Hematopoietic multipotent progenitor cell treated with erythropoietin and hydrocortisone succinate and interleukin-3 and kit ligand, for 15 days (in vitro differentiated cells): ENCODE measurements at places on chromosomes 5 and 9.

DNA sequence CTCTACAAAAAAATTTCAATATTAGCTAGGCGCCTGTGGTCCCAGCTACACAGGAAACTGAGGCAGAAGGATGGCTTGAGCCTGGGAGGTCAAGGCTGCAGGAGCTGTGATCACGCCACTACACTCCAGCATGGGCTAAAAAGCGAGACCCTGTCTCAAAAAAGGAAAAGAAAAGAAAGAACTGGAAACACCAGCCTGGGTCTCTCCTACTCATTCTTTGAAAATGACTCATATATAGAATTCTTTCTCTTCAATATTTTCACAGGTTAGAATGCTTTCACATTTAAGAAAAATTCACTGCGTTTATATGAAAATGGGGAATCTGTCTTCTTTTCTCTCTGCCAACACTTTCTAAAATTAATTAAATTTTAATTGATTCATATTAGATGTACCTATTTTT is 115.6 kb downstream of the TRPM6 start:
- no peak for DNase-seq

GRCh38 chr9:113566016-113566711 is 102.6 kb downstream of the RGS3 start:
- no peak for DNase-seq

GRCh38 chr5:169696621-169697510 is 59.8 kb downstream of the DOCK2 start:
- no peak for DNase-seq

- no peak for DNase-seq
Observed at GRCh38 chr9:116383133-116383532, 229.5 kb downstream of the PAPPA start.

DNA sequence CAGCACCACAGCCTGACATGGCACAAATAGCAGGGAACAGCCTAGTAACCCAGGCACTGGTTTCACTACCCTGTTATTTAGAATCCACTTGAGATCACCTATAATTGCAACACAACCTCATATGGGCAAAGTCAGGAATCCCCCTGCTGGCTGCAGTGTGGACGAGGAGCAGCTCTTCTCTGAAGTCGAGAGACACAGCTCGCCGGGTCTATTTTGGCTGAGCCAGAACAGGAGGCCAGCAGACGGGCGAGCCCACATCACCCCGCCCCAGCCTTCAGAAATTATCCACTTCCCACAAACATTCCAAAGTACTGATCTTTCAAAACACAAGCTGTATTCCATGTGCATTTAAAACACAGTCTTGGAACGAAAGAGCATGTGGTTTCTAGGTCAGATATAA is 179.0 kb downstream of the ROR2 start:
- no peak for DNase-seq

GRCh38 chr9:136721339-136722092 is 9.1 kb downstream of the DIPK1B start:
- no peak for DNase-seq
